Bone marrow (tissue), 2 donors: ENCODE measurements at places on chromosomes 5 and 9.

GRCh38 chr5:76715486-76715735 lies 515 bp upstream of the F2R start:
- DNase-seq = peak; percentile 44

- DNase-seq = no peak
Observed at GRCh38 chr9:5839572-5839902, 6.6 kb upstream of the ERMP1 start.

DNA sequence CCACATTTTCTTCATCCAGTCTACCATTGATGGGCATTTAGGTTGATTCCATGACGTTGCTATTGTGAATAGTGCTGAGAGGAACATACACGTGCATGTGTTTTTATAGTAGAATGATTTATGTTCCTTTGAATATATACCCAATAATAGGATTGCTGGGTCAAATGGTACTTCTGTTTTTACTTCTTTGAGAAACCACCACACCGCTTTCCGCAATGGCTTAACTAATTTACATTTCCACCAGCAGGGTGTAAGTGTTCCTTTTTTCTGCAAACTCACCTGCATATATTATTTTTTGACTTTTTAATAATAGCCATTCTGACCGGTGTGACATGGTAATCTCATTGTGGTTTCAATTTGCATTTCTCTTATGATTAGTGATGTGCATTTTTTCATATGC lies 82.2 kb upstream of the RFX3 start:
- no peak for DNase-seq

GRCh38 chr9:117718085-117718484 lies 13.9 kb downstream of the TLR4 start:
- DNase-seq = peak; percentile 31

DNA sequence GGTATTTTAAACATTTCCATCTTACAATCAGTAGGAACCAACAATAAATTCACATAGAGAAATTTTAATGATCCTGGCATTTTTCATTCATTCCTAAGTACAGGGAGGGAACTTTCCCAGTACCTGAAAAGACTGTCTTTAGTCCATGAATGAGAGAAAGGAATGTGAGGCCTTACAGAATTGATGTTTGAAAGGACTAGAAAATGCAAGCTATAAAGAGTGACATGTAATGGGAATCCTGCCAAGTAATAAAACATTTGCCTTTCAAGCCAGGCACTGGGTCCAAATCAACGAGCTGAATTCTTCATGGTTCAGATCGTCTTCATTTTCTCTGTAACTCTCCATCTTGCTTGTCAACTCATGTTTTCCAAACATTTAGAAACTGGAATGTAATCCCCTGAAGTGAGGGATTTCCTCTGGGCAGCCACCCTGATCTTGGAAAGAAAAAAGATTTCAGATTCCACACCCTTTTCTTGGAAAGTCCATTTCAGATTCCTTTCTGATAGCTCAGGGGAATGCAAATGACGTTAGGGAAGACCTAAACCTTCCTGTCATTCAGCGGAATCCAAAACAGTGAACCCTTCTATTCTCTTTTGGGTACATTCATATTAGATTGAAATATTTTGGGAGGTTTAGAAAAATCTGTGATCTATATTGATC lies 315.8 kb downstream of the SH3GL2 start:
- DNase-seq = no peak

DNA sequence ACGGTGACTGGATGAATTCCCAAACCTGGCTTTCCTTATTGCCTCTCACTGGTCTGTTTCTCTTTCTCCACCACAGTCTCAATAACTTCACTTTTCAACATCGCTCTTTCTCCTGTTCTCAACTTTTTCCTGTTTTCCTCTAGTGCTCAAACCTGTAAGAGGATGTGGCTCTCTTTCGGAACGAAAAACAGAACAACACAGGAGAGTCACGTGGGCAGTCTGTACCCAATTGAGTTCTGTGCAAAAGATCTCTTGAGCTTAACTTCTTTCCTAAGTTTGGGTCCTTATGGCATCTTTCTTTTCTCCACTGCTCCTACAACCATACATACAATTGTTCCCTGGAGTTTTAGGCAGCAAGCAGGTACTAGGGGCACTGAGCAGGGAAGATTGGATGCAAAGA lies 8.9 kb downstream of the HAVCR1 start:
- DNase-seq = no peak

GRCh38 chr9:12595400-12595799 lies 97.8 kb upstream of the TYRP1 start:
- DNase-seq = no peak

DNA sequence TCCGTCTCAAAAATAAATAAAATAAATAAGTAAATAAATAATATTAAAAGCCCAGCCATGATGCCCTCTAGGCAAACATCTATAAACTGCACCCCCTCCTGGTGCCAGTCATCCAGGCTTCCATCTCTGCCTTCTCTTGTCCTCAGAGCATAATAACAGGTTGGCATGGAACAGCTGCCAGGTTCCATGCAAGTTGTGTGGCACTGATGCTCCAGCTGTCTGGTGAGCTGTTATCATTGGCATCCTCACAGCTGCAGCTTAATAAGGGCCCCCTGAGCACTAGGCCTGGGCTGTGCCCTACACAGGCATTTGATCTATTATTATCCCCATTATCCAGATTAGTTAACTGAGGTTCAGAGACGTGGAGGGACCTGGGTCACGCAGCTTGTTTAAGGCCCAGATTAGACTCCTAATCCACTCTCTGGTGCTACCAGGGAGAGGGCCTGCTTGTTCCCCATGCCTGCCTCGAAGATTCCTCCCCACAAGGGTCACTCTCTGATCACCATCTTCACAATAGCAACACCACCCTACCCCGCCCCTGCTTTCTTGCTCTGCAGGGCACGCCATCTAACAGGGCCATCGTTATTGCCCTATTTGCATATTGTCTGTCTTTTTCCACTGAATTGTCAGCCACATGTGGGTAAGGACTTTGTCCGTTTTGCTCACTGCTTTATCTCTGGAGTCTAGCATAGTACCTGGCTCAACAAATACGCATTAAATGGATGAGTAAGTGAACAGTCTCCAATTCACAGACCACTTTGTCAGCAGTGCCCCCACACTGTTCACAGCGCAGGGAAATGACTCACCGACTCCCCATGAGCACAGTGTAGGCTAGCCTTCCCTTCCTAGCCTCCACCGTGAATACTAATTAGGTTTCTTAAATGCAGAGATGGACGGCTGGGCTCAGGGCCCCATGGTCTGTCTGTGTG lies 1.5 kb upstream of the DNM1 start:
- DNase-seq = no peak

GRCh38 chr9:86766912-86767311 lies 180.4 kb downstream of the GAS1 start:
- DNase-seq = no peak

- DNase-seq = no peak
Observed at GRCh38 chr5:45604092-45604491, 92.1 kb downstream of the HCN1 start.

GRCh38 chr9:36560771-36561170 lies 11.9 kb upstream of the MELK start:
- DNase-seq = no peak
